ENCODE measurements at places on chromosomes 6 and 20. TPM values are rescaled to one million over a fixed set of nuclear protein-coding genes. Genes with fewer than 3 reads are reported as not detected.
A peak's percentile ranks its signal among the peaks of the same experiment; 100 is the strongest.

DNA sequence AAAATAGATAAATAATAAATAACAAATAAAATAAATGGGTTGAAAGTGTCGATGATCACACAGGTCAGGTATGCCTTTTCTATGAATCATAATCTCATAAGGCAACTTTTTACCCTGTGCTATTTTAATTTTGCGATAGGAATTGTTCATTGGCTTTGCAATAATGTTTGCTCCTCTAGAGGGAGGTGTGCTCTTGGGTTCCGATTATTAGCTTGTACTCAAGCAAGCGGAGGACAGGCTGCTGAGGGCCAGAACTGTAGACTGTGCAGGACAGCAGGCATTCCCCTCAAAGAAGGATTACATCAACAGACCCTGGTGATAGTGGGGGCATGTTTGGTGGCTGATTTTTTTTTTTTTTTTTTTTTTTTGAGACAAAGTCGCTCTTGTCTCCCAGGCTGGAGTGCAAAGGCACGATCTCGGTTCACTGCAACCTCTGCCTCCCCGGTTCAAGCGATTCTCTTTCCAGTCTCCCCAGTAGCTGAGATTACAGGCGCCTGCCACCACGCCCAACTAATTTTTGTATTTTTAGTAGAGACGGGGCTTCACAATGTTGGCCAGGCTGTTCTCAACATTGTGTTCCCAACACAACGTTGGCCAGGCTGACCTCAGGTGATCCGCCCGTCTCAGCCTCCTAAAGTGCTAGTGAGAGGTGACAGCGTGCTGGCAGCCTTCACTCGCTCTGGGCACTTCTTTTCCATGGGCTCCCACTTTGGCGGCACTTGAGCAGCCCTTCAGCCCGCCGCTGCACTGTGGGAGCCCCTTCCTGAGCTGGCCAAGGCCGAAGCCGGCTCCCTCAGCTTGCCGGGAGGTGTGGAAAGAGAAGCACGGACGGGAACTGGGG is 35.6 kb downstream of the RIOK1 start:
- DNase-seq = no peak

DNA sequence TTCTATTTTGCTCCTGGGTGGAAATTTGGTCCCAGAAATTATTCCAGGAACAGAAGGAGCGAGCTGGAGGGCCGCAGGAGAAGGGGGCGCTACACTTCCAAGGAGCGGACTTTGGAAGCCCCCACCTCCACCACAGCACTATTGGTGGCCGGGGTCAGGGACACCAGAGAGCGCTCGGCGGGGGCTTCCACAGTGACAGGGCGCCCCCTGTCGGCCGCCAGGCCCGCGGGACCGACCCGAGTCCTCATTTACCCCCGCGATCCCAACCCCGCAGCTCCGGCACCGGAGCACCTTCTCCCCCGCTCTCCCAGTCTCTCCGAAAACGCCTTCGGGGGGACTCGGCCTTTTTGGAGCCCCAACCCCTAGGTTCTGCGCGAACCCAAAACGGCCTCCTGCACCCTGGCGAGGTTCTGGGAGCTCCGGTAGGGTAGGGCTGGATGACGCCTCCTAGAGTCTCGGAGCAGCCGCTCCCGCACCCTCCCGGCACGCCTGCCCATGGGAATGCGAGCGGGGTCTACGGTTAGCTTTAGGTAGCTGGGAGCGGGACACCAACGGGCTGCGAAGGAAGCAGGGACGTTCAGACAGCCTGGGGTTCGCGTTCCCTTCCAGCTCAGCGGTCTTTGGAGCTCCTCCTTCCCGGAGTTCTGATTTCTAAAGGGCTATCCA is 2.4 kb upstream of the FOXA2 start:
- no peak for DNase-seq

Gene PRKN
- not detected for polyA plus RNA-seq

- DNase-seq = no peak
These were observed 89.4 kb upstream of the PAK5 start for GRCh38 chr20:9928281-9928737.

Gene FKBP1C
- polyA plus RNA-seq = 4.6 TPM

- DNase-seq = no peak
These were observed 433.7 kb upstream of the CHD6 start for GRCh38 chr20:42051921-42052320.

Gene SLC22A2
- not detected for polyA plus RNA-seq

- DNase-seq = no peak
These were observed 78.4 kb downstream of the PREP start for GRCh38 chr6:105324386-105324950.

DNA sequence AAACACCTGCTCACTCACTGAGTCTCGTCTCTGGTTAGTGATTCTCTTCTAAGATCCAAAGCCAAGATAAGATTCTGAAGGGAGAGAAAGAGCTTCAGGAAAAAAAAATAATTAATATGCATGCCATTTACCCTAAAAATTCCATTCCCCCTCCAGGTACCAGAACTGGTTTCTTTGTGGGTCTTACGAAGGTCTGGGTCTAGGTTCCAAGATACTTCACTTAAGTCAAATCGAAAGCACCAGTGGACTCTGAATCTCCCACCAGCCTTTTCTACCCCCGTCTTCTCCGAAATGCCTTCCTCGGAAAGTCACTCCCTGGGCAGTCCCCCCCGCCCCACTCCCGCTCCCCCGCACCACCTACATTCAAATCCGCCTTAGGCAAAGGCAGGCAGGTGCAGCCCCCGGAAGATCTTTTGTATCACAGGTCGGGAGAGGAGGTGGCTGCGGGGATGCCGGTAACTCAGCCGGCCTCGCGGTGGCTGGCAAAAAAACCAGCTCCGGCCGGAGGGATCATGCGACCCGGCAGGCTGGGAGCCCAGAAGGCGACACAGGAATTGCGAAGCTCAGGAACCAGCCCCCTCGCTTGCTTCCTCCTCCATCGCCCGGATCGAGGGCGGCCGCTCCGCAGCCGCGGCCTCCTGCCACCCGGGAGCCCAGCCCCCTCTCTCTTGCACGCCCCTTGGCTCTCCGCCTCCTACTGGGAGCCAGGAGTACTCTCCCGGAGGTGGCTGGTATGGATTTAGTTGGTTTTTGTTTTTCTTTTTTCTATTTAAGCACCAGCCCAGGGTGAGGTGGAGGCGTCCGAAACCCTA is at the start of gene BCL2L1:
Gene BCL2L1 (minus strand): TSS at position 612 of the 812 bp plus-strand sequence. CDS start 650 bp downstream, outside the sequence.
- peak; percentile 57 for DNase-seq

DNA sequence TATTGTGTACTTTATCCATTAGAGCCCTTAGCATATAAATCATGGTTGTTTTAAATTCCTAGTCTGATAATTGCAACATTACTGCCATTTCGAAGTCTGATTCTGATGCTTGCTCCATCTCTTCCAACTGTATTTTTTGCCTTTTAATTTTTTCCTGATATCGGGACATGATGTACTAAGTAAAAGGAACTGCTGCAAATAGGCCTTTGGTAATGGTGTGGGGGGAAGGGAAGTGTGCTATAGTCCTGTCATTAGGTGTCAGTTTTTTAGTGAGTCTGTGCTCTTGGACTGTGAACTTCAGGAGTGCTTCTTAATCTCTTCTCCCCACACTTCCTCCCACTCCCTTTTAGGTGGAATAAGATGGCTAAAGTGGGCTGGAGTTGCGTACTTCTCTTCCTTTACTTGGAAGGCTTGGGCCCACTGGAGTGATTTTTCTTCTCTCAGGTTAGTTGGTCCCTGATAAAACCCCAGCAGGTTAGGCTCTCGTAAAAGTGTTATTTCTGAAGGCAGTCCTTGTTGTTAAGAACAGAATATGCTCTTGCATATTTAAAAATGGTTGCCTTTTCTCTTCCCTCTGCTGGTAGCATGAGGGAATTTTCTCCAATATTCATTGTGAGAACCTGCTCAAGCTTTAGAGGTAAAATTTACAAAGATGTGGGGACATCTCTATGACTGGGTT is 18.1 kb downstream of the STXBP5 start:
- DNase-seq = no peak

DNA sequence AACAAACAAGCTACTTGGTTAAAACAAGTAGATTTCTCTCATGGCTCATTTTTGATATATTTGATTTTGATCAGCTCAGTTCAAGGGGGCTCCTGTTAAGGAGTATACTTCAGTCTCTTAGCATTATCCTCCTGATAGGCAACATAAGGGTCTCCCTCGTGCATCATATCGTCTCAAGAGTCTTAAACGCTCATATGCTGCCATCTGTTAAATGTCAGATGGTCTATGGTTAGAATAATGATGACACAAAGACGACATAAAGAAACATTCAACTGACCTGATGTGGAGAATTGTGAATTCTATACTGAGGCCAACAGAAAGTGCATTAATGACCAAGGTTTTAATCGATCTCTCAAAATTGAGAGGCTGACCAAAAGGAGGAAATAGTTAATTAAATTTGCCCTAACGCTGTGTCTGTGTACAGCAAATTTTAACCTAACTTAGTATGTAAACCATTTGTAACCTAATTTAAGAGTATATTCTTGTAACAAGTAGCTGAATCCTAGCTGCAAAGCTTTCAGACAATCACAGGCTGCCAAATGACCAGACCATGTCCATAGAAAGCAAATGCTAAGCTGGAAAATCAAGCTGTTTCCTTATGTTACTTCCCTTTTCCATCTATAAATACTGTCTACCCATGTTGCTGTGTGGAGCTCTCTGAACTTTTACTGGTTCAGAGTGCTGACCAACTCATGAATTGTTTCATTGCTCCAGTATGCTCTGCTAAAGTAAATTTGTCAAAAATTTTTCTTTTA is 1688.5 kb downstream of the GRIK2 start:
- DNase-seq = no peak

- no peak for DNase-seq
These were observed 108.2 kb downstream of the NOL4L start for GRCh38 chr20:32476684-32477593.

- DNase-seq = no peak
These were observed 50.9 kb upstream of the OLIG3 start for GRCh38 chr6:137545073-137545472.

Gene FGD2
- polyA plus RNA-seq = not detected

DNA sequence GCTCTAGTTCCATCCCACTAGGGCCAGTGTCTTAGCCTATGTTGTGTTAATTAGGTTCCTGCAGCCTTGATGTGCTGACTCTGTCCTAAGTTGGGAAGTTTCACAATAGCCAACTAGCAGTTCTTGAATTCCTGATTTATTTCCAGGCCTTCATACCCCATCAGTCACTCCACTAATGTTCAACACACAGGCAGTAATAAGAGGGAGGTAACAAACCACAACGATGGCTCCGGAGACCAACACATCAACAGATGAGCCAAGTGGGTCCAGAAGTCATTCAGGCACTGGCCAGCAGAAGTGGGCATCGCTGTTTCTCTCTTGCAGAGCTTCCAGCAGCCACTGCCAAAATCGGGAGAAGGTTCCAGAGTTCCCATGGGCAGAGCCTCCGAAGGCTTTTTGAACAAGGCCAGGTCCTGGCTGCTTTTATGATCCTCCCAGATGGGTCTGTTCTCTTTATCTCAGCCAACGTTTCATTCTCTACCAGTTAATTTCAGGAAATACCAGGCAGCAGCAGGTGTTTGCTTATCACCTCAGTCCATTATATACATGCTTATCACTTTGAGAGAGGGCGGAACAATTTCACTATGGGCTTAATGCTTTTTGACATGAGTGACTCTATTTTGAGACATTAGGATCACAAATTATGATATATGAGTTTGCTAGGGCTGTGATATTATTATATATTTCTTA is 48.5 kb upstream of the NOP56 start:
- no peak for DNase-seq

DNA sequence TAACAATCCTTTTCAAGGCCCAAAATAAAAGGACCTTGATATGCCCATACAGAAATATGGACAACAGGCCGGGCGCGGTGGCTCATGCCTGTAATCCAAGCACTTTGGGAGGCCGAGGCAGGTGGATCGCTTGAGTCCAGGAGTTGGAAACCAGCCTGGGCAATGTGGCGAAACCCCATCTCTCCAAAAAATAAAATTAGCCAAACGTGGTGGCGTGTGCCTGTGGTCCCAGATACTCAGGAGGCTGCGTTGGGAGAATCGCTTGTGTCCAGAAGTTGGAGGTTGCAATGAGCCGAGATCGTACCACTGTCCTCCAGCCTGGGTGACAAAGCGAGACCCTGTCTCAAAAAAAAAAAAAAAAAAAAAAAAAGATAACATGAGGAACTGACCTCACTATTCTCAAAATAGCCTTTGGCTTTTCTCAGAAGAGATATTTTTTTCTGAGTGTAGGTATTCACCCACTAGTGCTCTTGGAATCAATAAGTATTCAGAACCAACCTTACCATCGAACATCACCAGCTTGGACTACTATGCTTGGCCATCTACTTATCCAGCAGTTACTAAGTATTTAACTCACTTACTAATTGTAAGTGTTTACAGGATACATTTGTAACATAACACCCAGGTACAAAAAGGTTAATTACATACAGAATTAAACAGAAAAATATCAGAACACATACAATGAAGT is 99.2 kb downstream of the OR2B2 start:
- no peak for DNase-seq

- DNase-seq = peak; percentile 29
These were observed 166.6 kb downstream of the PLCB4 start for GRCh38 chr20:9235518-9235917.

DNA sequence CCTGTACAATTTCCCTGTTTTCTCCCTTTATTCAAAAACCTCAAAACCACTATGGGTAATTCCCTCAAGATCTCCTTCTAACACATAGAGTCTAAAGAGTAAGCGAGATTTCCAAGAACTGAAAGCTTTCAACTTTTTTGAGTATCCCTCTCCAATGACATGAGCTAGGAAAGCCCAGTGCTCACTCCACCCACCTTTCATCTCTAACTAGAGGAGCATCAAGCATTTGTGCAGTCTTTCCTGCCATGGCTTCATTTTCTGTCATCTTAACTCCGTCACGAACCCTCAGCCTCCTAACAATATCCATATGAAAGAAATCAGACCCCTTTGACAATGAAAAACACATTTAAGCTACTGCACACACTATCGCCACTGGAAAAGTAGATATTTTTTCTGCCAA is 91.9 kb upstream of the SUPT3H start:
- DNase-seq = no peak

DNA sequence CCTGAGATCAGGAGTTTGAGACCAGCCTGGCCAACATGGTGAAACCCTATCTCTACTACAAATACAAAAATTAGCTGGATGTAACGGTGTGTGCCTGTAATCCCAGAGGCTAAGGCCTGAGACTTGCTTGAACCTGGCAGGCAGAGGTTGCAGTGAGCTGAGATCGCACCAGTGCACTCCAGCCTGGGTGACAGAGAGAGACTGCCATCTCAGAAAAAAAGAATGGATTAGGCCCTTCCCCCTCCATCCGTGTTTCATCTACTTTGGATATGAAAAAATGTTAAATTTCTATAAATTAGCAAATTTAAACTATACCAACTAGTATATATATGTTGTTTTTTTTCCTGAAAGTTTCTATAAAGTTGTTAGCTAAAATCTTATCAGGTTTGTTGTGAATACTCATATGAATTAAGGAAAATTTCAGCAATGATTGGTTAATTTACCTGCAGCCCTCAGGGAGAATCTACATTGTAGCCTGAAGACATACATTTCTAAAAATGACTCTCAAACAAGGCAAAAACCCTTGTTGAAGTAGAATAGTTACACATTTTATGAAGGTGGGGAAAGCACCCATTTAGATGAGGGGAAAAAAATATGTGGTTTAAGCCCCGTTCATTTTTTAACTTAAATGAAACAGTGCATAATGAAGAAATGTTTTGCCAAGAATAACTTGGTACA is 120.9 kb downstream of the TIAM2 start:
- no peak for DNase-seq

Measured in AG04450 (cell line).